ENCODE measurements at places on chromosomes 4 and X.

GRCh38 chr4:142367418-142368180 is 478.5 kb downstream of the INPP4B start:
- DNase-seq: no peak

DNA sequence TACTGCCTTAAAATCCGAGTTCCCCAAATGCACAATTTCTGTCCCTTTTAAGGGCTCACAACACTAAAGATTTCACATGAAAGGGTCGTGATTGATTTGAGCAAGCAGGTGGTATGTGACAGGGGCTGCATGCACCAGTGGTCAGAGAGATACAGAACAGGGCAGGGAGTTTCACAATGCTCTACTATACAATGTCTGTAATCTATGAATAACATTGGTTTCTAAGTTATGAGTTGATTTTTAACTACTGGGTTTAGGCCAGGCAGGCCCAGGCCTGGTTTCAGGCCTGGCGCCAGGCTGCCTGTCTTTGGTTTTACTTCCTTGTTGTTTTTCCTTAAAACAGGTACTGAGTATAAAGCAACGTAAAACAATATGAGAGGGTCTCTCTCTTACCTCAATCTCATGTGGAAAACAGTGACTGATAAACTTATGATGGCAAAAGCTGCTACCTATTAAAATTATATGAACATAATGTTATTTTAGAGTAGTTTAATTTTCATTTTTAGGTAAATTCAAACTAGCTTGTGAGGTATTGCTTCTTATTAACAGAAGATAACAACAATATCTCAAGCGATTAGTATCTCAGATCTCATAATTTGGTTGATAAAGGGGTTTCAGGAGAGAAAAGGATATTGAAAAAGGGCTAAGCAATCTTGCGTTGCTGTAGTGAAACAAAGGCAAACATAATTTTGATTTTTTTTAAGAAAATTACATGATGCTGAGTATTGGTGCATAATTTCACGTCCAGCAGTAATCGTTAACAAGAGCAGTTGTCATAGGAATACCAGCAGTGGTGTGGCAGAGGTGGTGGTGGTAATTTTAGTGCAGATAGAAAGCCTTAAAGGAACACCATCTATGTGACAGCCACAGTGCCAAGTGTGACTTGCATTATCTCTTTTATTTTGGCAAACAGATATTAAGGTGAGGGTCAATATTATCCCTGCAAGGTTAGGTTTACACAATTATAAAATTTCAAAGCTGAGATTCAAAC is 944.4 kb upstream of the GRID2 start:
- no peak for DNase-seq

- DNase-seq: no peak
Observed at GRCh38 chr4:110770353-110770752, 147.5 kb upstream of the PITX2 start.

DNA sequence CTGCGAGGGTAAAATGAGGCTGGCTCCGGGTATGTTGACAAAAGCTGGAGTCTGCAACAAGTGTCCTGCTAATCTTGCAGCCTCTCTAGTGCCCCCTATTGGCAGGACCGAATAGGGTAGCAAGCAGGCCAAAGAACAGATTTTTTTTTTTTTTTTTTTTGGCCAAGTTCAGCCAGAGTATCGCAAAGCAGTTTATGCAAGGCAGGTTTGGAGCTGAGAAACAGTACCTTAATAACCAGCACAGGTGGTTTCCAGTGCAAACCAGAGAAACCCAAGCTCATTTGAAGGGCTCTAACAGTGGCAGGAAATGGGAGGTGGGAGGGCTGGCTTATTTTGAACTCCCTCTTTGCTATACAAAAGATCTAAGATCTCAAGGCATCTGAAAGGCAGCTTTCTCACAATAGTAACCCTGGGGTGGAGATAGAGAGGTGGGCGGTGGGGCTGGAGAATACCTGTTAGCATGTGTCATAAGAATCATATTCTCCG is 38.2 kb upstream of the OCIAD2 start:
- peak; percentile 46 for DNase-seq

GRCh38 chr4:142497606-142498005 is 348.5 kb downstream of the INPP4B start:
- no peak for DNase-seq

GRCh38 chr4:32172086-32172485 is 1451.9 kb downstream of the PCDH7 start:
- DNase-seq: no peak

- no peak for DNase-seq
Observed at GRCh38 chrX:57915680-57916079, 5.4 kb upstream of the ZXDA start.

DNA sequence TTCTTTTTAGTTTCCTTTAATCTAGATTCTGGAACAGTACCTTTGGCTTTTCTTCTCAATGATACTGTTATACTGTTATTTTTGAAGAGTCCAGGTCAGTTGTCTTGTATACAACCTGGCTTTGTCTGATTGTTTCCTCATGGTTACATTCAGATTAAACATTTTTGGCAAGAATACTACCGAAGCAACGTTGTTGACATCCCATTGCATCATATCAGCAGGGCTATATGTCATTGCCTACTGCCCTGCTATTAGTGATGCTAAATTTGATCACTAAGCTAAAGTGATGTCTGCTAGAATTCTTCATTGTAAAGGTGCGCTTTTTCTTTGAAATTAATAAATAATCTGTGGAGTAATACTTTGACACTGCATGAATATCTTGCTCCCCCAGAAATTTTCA is 5.8 kb upstream of the ATP1B4 start:
- DNase-seq: no peak

DNA sequence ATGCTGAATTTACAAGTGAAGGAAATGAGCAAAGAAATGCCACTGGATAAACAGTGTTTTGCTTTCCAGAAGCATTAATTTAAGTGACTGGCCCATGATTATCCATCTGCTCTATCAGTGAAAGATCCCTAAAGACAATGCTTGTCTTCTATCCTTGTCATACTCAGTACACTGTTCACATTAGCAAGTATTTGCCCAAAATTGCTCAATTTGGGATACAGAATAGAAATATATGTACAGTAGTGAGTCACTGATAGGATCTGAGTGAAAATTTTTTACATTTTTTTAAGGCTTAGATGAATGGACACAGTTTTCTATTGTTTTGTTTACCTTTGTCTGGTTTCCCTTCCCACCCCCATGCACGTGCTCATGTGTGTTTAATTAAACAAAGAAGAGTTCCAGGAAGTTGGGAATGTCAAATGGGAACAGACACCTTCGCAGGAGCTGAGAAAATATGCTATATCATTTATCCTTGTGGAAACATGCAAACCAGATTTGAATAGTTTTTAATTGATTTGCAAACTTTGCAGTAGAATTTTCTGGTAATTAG is 656.3 kb downstream of the RPA4 start:
- DNase-seq: no peak

DNA sequence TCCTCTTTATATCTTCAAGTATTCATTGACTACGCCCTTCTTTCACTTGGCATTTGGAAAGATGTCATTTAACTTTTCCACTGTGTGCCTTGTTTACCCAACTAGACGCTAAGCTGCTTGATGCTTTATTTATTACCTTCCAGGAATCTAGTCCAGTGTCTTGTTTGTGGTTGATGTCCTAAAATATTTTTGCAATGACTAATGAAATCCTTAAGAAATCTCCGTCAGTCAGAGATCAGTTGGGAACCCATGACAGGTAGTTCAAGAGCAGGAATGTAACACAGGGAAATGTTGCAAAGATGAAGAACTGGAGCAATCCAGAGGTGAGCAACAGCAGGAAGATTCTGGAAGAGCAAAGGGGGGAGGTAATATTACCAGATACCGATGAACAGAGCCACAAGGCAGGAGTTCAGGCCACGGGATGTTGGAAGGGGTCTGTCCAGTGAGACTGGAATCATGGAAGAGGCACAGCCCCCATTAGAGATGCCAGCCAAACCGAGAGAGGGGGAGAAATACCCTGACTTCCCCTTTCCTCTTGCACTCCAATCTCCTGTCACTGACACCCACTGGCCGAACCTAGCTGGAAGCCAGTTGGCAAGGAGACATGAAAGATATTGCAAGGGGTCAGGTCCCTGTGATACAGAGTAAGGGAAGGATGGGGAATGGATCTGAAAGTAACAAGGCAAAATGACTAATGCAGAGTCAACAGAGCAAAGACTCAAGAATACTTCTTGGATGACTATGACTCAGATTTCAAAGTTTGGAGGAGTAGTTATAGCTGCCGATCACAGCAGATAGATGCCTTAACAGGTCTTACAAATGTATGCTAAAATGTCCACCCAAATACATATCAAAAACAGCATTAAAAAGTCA is 62.7 kb upstream of the PHKA2 start:
- no peak for DNase-seq

GRCh38 chr4:45539142-45539814 is 584.6 kb downstream of the GABRG1 start:
- no peak for DNase-seq

DNA sequence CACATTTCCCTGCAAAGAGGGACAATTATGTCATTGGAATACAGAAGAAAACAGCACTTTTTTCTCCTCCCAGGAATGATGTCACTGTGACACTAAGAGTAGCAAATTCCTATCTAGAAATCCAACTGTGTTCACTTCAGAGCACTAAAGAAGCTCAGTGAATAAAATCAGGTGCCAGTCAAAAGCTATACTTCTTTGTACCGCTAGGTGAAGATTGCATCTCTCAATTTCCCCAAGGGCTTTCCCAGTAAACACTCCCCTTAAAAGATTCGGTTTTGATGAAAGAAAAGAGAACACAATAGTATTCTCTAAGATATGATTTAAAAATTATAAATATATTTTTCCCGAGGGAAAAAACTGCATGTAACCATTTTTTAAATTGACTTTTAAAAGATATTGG is 104.7 kb upstream of the MID1 start:
- no peak for DNase-seq

DNA sequence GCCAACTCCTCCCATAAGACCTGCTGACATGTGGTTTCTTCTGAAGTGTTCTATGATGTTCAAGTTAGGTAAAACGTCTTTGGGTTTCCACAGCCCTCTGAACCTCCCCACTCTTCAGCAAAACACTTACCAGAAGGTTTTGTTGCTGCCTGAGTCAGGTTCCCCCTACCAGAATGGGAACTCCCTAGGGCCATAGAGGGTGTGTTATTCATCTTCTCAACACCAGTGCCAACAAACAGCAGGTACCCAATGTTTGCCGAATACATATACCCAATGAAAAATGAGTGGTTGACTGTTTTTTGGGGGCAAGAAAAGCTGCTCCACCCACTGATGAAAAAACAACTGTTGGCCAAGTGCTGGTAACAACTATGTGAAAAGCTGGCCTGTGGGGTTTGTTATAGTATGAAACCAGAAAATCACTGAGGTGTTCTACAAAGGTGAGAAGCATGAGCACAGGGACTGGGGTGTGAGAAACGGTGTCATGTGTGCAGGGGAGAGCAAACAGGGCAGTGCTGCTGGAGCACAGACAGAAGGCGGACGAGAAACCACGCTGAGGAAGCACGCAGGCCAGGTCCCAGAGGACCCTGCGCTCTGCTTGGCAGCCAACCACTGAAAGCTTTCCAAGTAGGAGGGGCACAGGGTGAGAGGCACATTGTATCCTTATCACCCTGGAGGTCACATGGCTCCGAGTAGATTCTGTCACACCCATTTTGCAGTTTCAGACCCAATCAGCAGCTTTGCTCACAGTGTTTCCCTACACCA is 28.8 kb downstream of the ATP8A1 start:
- DNase-seq: no peak

DNA sequence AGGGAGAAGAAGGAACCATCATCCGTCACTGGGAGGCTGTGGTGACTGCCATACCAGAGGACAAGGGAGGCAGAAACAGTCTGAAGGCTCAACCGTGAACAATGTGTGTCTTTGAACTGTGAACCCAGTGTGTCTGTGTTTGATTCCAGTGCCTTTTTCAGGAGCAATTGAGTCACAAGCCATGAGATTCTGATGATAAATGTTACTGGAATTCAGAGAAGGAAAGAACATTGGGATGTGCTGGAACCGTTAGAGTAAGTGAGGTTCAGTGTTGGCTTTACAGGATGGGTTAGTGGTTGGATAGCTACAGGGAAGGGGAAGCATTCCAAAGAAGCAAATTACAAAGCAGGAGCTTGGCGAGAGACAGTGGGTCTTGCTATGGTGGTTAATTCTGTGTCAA is 464.4 kb downstream of the TRIML1 start:
- no peak for DNase-seq

DNA sequence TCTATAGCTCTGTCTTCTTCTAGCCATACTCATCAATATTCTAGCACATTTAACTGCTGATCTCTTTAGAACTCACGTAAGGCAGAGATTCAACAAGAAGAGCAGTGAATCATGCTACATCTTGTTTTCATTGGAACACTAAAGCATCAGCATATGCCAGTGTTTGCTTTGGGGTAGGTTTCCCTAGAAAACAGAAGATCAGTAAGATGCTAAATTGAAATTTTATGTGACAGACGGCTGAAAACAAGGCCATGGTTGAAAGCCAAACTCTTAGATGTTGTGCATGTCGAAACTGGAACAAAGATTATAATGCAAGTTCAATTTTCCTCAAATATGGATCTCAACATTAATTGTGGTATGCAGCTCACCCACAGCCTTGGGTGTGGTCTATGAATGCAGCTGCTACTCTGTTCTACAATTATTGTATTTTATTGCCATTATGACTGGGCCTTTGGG is 107.6 kb downstream of the PDLIM5 start:
- DNase-seq: no peak

GRCh38 chr4:38030023-38030422 is 69.8 kb downstream of the PTTG2 start:
- DNase-seq: no peak

GRCh38 chr4:87152310-87153041 is 67.9 kb downstream of the KLHL8 start:
- no peak for DNase-seq

DNA sequence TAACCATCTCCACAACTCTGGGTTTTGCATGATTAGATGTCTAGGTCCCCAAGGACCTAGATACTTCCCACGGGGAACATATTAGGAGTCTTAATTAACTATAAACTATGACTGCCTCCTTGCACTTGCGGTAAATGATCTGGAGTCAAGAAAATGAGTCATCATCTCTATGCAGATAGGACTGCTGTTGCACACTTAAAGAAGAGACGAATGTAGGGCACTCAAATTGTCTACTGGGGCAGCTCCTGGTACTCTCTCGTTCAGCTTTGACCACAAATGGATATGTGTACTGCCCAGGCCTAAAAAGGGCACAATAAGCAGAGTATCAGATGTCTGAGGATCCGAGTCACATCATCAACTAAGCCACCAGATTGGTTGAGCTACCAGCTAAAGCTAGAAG is 1783.4 kb upstream of the AGA start:
- no peak for DNase-seq

GRCh38 chr4:27009539-27009938 is 148.9 kb downstream of the STIM2 start:
- DNase-seq: no peak

GRCh38 chr4:165398570-165398969 is 19.8 kb downstream of the CPE start:
- DNase-seq: no peak

GRCh38 chr4:183788308-183788905 is 116.7 kb upstream of the STOX2 start:
- DNase-seq: no peak
